ENCODE measurements at places on chromosomes 13 and 19.

- DNase-seq: no peak
These were observed 8.4 kb downstream of the PCDH9 start for GRCh38 chr13:67221630-67222226.

DNA sequence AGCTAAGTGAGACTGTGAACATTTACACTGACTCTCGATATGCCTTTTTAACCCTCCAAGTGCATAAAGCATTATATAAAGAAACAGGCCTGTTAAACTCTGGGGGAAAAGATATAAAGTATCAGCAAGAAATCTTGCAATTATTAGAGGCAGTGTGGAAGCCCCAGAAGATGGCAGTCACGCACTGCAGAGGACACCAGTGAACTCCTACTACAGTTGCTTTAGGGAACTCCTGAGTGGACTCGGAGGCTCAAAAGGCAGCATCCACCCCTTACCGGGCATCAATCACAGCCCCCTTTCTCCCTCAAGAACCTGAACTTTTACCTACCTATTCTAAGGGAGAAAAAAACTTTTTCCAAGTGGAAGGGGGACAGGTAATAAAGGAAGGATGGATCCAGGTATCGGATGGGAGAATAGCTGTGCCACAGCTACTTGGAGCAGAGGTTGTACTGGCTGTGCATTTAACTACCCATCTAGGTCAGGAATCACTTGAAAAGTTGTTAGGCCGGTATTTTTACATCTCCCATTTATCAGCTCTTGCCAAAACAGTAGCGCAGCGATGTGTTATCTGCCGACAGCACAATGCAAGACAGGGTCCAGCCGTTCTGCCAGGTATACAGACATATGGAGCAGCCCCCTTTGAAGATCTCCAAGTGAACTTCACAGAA, 80.1 kb downstream of the ZNF486 start:
- peak; percentile 24 for DNase-seq

- no peak for DNase-seq
These were observed 1.6 kb upstream of the LRRC25 start for GRCh38 chr19:18399008-18399407.

DNA sequence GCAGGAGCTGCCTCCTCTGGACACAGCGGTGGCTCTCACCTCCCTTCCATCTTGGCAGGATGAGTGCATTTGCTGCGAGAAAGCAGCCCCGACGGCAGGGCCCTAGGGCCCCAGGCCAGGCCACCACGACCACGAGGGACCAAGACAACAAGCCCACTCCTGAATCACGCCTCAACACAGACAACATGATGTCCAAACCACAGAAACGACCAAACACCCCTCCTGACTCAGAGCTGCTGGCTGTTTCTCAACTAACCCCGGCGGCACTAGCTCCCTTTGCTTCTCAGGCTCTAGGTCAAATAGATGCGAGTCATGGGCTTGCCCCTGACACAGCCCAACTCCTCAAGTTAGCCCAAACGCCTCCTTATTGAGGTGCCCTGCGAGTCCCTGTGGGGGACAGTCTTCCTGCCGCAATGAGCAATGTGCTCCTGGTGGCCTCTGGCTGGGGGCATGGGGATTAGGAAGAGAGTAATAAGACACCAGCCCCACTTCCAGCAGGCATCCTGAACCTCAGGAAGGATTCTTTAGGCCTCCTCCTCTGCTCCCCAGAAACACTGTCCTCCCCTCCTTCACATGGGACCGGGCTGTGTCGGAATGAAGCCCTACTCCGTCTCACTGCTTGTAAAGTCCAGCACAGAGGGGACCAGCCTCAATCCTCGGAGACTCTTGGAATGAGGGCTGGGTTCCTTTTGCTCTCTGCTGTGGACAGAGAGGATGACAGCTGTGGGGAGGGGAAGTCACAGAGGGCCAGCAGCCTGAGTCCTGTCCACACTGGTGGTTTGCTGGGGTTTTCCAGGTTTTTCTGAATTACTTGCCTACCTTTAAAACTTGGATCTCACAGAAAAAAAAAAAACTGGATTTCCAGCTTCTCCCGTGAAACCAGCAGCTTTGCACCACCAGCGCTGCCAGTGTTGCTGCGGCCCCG, 6.9 kb upstream of the ATF5 start:
- no peak for DNase-seq

- no peak for DNase-seq
These were observed 1086.1 kb upstream of the MIR17HG start for GRCh38 chr13:90261343-90261742.

- DNase-seq: no peak
These were observed 8.4 kb downstream of the COMP start for GRCh38 chr19:18782559-18783225.

GRCh38 chr13:97441368-97441767, 7.4 kb downstream of the RAP2A start:
- DNase-seq: no peak

DNA sequence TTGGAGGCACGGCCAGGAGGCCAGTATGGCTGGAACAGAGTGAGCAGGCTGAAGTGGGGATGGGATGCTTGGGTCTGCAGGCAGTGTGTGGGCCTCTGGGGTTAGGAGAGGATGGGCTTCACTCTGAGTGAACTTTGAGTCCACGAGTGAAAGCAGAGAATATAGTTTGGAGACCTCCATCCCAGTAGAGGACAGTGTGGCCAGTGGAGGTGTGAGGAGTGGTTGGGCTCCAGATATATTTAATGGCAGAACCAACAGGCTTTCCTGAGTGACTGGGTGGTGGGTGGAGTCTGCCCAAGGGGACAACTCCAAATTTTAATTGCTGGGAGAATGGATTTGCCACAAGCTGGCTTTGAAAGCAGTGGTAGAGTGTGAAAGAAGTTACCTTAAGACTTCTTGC, 27.3 kb downstream of the GATAD2A start:
- no peak for DNase-seq

GRCh38 chr13:82772816-82773215, 1109.5 kb downstream of the SLITRK1 start:
- no peak for DNase-seq

DNA sequence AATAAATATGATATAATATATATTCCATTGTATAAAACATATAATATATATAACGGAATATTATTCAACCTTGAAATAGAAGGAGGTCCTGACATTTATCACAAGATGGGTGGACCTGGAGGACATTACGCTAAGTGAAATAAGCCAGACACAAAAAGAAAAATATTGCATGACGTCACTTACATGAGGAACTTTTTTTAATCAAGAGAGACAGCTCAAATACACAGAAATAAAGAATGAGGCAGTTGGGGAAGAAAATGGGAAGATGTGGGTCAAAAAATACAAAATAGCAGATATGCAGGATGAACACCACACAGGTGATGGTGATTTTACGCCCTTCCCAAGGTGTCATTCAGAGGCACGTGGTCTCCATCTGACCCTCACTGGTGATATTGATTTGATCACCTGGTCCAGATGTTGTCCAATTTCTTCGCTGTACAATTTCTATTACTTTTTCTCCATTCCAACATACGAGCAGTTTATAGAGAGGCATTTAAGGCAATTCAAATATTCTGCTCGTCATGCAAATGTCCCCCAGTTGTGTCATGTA, 513 bp upstream of the ZNF317 start:
- DNase-seq: no peak

DNA sequence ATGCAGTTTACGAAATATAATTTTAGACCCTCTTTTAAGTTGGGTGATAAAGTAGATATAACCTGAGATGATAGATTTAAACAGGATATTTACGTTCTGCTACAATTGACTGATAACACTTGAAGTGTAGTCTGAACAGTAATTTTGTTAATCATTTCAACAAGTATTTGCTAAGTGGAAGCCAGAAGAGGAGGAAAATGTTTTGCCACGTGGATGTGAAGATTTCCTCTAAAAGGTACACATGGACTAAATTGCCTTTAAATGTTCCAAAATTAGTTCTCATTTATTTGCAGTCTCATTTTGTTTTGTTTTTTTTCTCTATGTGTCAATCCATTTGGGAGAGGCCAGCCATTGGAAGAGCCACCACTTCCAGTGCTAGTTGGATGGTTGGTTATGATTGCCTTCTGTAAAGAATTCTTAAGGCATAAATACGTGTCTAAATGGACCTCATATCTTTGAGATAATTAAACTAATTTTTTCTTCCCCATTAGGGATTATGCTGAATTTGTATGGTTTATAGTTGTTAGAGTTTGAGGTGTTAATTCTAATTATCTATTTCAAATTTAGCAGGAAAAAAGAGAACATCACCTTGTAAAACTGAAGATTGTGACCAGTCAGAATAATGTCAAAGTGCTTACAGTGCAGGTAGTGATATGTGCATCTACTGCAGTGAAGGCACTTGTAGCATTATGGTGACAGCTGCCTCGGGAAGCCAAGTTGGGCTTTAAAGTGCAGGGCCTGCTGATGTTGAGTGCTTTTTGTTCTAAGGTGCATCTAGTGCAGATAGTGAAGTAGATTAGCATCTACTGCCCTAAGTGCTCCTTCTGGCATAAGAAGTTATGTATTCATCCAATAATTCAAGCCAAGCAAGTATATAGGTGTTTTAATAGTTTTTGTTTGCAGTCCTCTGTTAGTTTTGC, 2.8 kb downstream of the MIR17HG start:
- DNase-seq: no peak

DNA sequence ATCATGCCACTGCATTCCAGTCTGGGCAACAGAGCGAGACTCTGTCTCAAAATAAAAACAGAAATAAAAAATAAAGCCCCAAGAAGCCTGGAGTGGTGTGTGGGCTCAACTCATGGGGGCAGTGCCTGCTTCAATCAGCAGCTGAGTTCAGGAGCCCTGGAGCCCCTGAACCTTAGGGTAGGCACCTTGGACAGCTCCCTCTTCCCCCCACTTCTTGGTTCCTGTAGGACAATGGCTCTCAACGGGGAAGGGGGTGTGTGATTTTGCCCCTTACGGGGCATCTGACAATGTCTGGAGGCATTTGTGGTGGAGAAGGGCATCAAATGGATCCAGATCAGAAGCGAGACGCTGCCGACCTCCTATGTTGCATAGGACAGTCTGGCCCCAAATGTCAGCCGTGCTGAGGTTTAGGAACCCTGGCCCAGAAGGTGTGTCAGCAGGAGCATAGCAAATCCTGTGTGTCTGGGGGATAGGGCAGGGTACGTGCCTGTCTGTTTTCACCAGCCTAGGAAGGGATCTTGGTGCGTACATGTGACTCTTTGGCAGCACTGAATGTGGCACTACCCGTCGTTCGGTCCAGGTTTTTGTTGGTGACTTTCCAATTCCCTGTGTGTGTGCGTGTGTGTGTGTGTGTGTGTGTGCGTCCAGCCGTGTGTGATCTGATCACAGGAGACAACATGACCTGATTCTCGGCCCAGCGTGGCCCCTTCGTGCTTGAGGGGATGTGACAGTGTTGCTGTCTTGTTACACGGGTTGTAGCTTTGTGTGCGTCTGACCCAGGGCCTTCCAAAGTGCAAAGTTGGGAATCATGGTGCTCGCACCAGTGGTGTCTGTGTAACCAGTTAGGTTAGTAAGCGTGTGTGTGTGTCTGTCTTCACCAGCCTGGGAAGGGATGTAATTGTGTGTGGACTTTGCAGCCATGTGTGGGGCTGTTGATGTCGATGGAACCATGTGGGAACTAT, 7.5 kb downstream of the IGLON5 start:
- DNase-seq: no peak

DNA sequence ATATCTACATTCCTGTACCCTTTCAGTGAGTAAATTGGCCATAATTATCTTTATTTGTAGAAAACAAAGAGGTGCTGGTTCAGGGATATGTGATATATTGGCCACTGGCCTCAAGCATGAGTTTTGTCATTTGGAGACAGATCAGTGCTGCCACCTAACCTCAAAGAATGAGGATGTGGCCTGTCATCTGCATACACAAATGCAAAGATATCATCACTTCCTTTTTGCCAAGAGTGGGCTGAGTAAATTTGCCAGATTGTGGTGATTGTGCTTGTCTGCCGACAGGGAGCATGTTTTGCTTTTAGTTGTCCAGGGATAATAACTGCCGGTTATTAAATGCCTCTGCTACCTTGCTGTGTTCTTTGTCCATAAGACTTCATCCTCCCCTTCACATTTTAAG, 44.2 kb downstream of the WASF3 start:
- no peak for DNase-seq

DNA sequence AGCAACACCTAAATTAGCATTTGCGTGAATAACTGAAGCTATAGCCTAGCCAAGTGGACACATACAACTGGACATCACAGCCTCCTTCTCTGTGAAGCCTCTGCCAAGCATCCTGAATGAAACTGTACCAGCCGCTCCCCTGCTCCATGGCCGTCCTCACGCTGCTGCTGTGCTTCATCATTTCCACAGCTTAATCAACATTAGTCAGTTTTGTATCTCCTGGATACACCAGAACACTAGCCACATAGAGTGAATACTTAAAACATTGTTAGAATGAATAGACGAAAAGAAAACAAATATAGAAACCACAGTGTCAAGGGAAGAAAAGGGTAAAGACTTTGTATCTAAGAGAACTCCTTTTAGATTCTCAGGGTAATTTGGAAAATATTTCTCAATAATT, 1526.9 kb downstream of the EFNB2 start:
- DNase-seq: no peak

- DNase-seq: no peak
These were observed 184.9 kb downstream of the PTPRS start for GRCh38 chr19:5155586-5156210.

DNA sequence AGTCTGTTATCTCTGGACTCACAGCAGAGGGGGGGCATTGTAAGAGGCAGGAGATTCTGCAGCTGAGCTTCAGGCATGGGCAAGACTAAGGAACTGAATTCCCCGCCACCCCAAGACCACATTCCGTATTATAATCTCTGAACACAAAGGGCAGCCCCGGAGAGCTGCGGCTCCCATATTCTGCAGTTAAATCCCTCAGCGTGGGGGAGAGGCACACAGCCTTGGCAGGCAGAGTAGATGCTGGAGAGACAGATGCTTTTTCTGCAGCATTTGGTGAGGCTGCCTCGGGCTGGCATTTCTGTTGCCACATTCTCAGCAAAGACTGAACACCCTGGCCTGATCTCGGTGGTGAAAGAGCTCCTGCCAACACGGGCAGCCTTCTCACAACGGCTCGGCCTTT, 12.9 kb downstream of the CHAF1A start:
- no peak for DNase-seq

All from activated CD4-positive, alpha-beta T cell treated with anti-CD3 and anti-CD28 coated beads for 1 hour (primary cell).